GF-D8 (cell line): ENCODE measurements at places on chromosomes 4 and X.

- DNase-seq = no peak
Measured at GRCh38 chr4:88940506-88940905, 116.5 kb downstream of the FAM13A start.

- DNase-seq = no peak
Measured at GRCh38 chrX:7462110-7462509, 314.2 kb upstream of the PUDP start.

DNA sequence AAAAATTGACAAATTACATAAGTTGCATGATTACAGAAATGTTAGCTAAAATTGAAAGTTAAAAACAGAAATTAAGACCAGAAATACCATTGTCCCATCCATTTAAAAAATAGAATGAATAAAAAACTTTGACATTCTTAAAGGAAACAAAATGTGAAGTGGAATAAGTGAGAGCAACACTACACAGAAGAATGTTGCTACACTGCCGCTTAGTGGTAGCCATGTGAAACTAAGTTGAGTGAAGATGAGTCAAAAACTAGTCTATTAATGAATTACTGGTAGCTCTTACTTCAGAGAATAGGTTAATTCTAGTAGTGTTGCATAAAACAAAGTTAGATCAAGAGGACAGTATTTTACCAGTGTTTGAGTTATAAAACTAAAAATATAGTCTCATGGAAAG lies 571.0 kb upstream of the KLHL4 start:
- peak; percentile 0 for DNase-seq

- DNase-seq = no peak
Measured at GRCh38 chr4:7698584-7698983, 241.1 kb downstream of the AFAP1 start.

- DNase-seq = no peak
Measured at GRCh38 chr4:128757712-128758111, 51.8 kb upstream of the JADE1 start.
